ENCODE measurements at places on chromosomes 6 and 20.
A peak's percentile ranks its signal among the peaks of the same experiment; 100 is the strongest.

GRCh38 chr6:143026696-143027449 lies 33.8 kb upstream of the AIG1 start:
- no peak for DNase-seq

DNA sequence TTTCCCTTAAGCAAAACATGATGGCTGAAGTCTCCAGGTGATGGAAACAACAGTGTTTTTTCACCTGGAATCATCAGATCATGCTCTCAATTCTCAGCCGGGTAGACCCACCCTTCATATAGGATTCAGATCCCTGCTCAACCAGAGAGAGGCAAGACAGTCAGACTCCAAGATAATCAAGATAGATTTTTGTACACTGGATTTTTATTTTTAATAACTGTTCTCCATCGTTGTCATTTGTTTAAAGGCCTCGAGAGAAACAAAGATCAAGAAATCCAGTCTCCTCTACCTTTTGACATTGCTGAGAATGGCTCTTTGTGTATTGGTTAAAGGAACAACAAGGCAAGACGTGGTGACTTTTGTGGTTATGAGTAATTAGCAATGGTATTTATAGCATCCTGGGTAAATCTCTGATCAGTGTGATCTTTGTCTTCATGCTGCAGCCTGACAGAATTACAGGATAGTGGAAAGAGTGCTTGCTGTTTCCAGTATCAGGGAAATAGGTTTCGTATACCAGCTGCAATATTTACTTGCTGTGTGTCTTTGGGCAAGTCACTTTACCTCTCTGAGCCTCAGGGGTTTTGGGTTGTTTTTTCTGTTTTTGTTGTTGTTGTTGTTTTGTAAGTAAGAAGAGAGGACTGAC lies 29.9 kb downstream of the ID4 start:
- no peak for DNase-seq

DNA sequence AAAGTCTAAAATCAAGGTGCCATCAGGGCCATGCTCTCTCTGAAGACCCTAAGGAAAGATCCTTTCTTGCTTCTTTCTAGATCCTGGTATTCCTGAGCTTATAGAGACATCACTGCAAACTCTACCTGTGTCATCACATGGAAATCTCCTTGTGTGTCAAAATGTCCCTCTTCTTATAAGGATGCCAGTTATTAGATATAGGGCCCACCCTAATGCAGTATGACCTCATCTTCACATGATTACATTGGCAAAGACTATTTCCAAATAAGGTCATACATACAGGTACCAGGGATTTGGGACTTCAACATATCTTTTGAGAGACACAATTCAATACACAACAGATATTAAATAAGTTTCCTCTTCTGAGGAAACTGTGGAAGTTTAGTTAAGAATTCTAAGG lies 123.9 kb downstream of the UNC5CL start:
- no peak for DNase-seq

GRCh38 chr20:21126581-21126870 lies 644 bp downstream of the KIZ start:
- no peak for DNase-seq

DNA sequence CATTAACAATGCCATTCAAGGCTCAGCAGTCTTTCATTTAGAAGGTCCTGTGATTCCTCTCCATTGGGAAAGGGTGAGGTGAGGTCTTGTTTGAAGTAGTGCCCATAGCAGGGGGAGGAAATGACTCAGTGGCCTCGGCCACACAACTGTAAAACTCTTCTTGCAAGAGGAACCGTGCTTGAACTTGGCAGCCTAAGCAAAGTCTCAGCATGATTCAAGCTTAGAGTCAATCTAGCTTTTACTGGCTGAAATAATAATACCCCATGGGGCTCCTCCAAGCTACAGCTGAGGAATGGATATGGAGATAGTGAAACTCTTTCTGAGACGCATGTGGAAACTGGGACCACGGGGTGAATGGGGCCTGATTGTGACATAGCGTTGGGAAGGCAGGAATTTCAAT lies 428.2 kb downstream of the BMP2 start:
- no peak for DNase-seq

- no peak for DNase-seq
These were observed 35.4 kb upstream of the SSTR4 start for GRCh38 chr20:22999756-23000155.

DNA sequence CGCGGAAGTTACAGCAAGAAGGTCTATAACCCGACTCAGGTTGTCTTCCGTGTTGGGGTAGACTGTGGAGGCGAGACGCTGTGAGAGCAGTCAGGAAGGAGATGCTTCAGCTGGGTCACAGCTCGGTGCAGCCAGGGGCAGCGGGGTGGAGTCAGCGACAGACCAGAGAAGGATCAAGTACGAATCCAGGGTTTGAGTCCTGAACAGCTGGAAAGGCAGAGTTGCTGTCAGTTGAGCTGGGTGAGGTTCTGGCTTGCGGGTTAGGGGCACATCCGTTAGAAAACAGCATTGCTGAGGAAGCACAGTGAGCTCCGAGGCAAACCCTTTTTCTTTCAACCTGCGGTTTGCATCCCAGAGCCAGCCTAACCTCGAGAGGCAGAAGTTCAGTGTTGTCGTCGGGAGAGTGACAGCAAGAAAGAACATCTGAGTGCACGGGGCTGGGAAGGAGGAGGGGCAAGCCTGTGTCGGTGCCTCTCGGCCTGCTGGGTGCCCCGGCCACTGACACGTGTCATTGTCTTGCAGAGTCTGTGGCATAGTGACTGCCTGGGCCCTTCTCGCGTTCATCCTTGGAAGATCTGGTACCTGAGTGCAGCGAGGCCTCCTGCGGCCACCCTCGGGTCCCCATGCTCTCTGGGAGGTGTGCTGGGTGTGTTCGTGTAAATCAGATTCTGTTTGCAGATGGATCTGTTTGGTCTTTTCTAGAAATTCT lies 20.0 kb downstream of the PNLDC1 start:
- peak; percentile 39 for DNase-seq

DNA sequence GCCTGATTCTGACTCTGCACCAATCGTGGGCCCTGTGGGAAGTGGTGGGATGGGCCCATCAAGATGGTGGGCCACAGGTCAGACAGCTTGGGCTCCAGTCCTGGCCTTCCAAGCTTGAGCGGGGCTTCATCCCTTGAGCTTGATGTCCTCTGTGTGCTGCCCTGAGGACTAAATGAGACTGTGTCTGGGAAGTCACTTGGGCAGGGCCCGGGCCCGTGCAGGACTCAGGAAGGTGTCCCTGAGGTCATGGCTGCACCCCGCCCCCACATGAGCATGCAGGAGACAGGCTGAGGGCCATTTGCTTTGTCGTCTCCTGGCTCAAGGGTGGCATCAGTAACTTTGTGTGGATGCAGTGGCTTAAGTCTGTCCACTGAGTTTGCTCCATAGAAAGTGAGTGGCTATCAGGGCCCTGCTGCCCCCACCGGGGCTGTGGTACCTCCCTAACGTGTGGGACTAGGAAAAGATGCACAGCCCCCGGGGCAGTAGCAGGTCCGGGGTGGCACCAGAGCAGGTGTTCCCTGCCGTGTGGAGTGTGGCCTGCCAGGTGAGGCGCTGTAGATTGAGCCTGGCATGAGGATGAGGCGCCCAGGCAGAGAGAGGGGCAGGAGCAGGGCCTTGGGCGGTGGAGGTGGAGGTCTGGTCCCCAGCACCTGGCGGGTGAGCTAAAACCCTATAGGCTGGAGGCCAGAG lies 298.6 kb downstream of the TAF4 start:
- no peak for DNase-seq

GRCh38 chr20:17856024-17856564 lies 112.5 kb downstream of the SNX5 start:
- peak; percentile 60 for DNase-seq

GRCh38 chr6:167937948-167938911 lies 59.2 kb upstream of the KIF25 start:
- DNase-seq, result no peak

GRCh38 chr20:2871661-2872458 lies 1.4 kb upstream of the PTPRA start:
- no peak for DNase-seq
